ENCODE measurements at places on chromosomes 7 and 10.

DNA sequence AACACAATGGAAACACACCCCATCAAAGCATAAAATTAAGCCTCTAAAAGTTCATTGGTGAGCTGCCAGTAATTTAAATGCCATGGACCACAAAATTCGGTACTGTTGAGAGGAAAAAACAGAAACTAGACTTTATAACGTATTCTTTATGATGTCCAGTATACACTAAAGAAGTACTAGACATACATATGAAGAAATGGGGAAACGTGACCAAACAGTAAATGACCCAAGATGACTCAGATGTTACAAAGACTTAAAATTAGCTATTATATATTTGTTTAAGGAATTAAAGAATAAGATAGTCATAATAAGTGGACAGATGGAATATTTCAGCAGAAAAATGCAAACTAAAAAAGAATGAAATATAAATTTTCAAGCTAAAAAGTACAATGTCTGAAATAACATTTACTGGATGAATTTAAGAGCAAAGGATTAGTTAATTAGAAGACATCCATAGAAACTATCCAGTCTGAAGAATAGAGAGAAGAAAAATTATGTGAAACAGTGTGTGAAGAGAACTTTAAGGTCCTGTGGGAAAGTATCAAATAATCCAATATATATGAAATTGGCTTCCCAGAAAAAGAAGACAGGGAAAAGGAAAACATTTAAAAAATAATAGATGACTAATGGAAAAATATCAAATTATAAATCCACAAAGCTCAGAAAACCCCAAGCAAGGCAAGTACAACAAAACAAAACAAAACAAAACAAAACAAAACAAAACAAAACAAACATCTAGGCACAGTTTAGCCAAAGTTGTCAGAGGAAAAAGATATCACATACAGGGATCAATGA is 69.4 kb downstream of the SAMD9 start:
- no peak for DNase-seq

DNA sequence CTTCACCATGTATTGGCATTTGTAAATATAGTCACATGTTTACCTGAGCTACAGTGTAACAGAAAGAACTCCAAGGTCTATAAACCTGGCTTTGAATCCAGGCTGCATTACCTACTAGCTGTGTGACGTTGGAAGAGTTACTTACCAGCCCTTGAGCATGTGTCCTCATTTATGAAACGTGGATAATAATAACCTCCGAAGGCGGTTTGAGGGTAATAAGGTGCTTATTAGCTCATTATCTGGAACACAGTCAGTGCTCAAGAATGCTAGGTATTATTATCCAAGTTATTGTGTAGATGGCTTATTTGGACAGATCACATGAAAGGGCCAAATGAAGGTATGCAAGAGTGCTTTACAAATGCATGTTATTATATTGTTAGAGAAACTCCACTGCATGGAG is 64.9 kb downstream of the SEC23IP start:
- DNase-seq, result no peak

GRCh38 chr10:806451-807162 is 117.1 kb upstream of the DIP2C start:
- DNase-seq, result no peak

DNA sequence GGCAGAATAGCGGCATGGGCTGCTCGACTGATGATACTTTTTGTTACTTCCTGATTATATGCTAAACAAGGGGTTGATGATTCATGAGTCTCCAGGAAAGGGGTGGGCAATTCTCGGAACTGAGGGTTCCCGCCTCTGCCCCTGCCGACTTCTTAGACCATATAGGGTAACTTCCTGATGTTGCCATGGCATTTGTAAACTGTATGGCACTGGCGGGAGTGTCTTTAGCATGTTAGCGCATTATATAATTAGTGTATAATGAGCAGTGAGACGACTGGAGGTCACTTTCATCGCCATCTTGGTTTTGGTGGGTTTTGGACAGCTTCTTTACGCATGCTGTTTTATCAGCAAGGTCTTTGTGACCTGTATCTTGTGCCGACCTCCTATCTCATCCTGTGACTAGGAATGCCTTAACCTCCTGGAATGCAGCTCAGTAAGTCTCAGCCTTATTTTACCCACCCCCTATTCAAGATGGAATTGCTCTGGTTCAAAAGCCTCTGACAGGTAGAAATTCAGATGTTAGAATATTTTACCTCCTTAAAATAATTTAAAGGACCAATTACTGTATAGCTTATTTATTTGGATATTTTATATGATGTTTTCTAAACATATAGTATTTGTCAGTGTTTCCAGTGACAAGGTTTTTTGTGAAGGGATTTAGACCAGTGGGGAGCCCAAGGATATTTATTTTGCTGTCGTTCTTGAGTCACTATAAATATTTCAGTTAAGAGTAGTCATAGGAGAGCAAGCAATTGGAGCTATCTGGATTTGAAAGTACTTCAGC is 90.1 kb upstream of the PIK3CG start:
- DNase-seq, result peak; percentile 48

GRCh38 chr7:30069096-30069867 is 41.1 kb downstream of the PLEKHA8 start:
- DNase-seq, result no peak

DNA sequence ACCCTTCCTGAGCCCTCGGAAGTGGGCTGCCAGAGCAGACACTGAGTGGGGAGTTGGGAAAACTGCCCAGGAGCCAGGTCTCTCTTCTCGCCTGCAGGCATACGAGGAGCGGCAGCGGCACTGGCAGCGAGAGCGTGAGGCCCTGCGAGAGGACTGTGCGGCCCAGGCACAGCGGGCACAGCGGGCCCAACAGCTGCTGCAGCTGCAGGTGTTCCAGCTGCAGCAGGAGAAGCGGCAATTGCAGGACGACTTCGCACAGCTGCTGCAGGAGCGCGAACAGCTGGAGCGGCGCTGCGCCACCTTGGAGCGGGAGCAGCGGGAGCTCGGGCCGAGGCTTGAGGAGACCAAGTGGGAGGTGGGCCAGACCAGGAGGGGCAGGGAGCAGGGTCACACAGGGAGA is 5.8 kb downstream of the LZTS2 start:
- DNase-seq, result no peak

DNA sequence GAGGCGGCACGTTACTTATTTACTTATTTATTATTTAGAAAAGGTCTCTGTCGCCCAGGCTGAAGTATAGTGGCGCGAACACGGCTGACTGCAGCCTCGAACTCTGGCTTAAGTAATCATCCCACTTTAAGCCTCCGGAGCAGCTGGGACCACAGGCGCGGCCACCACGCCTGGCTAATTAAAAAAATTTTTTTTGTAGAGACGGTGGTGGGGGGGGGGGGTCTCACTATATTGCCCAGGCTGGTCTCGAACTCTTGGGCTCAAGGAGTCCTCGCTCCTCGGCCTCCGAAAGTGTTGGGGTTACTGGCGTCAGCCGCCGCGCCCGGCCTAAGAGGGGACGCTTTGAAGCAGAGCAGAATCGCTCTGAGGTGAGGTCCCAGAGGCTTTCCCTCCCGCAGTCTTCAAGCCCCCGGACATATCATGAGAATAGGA is 675 bp upstream of the FRAT2 start:
- DNase-seq, result no peak

GRCh38 chr10:60985951-60986350 is 42.0 kb upstream of the RHOBTB1 start:
- no peak for DNase-seq

- no peak for DNase-seq
Observed at GRCh38 chr10:47062441-47063200, 151.4 kb downstream of the PTPN20 start.

DNA sequence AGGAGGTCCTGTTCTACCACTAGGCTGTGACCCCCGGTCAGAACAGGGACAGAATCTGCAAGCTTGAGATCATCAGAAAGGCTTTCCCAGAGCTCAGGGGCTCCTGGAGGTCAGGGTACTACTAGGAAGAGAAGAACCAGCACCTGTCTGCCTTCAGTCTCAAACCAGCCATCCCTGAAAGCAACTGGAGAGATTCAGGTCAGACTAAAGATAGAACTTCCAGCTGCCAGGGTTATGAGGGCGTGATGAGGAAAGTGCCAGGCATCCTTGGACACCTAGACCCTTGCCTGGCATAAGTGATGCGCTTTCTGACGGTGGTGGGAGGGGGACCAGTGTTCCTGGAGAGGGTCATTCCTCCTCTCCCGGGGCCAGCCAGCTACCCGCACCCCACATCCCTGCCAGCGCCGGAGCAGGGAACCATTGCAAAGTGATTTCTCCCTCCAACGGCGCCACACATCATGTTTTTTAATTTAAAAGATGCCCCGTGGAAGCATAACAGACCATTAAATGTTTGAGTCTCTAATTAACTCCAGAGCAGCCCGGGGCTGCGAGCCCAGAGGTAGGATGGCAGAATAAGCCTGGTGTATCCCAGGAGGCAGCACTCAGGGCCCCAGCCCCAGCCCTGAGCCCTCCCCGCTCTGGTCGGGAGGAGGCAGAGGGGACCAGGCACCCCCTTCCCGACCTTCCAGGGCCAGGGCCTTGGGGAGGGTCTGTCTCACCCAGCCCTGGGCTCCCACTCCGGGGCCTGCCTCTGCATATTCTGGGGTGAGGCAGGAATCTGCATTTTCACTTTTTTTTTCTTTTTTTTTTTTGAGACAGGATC is 64.0 kb downstream of the ELFN1 start:
- no peak for DNase-seq

- no peak for DNase-seq
Observed at GRCh38 chr10:129259128-129259815, 207.8 kb upstream of the MGMT start.

GRCh38 chr7:131094685-131095084 is 233.0 kb upstream of the MKLN1 start:
- no peak for DNase-seq

GRCh38 chr10:59580026-59580863 is 129.4 kb downstream of the SLC16A9 start:
- DNase-seq, result no peak

DNA sequence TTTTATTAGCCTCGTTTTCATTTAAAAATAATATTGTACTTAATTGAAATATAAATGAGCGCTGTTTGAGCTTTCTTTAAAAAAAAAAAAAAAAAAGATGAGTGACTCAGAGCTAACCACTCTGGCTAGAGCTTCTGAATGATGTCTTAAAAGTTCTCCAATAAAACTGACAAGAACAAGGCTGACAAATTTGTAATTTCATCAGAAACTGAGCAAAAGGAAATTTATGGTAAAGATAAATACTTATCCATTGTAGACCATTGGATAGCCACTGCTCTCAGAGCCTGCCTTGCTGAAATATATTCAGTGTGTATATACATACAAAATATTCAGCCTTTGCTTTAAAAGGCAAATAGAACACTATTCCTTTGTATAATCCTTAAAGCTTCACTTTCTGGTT is 91.2 kb upstream of the OIT3 start:
- DNase-seq, result no peak

- DNase-seq, result no peak
Observed at GRCh38 chr10:43557214-43557613, 17.2 kb downstream of the ZNF239 start.

DNA sequence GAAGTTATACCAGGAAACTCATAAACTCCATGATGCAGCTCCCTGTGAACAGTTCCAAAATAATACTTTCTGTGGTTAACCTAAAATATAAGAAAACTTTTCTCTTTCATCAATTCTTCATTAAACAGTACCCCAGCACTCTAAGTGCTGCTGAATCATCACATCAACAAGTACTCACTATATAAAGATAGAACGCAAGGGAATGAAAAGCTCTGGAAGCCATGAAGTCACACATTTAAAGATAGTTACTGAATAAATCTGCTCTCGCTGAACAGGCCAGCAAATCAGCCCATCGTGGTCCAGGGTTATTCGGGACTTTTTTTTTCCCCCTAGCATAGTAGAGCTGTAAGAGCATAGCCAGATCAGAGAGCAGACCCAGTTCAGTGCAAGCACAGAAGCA is 254.3 kb downstream of the IPMK start:
- DNase-seq, result no peak

GRCh38 chr7:151115121-151115835 is 29.0 kb downstream of the AGAP3 start:
- DNase-seq, result peak; percentile 22

GRCh38 chr10:109956454-109957091 is 33.3 kb upstream of the XPNPEP1 start:
- DNase-seq, result peak; percentile 25

DNA sequence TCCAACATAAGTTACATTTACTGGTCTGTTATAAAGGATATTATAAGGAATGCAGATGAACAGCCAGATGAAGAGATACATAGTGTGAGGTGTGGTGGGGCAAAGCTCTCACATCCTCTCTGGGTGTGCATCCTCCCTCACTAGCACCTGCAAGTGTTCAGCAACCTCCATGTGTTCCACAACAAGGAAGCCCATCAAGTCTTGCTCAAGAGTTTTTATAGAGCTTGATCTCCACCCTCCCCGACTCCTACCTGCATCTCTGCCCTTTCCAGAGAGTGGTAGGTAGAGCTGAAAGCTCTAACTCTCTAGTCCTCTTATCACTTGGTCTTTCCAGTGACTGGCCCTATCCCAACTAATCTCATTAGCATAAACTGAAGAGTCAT is 12.5 kb upstream of the GHITM start:
- no peak for DNase-seq

DNA sequence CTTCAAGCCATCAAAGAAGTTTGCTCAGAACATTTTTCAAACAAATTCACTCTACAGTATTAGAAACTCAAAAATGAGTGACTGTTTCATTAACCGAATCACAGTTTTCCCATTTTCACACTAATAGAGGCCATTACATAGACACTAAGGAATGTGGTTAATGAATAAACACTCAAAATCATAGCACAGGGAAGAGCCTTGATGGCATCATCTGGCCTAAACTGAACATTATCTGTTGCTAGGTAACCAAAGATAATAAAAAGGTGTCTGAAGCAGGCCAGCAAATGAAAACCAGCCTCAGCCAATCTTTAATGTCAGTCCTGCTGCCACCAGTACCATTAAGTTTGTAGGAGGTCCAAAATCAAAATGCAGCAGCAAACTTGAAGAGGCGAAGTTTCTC is 492.4 kb upstream of the STEAP1 start:
- DNase-seq, result no peak

GRCh38 chr7:47669901-47670384 is 88.0 kb upstream of the TNS3 start:
- DNase-seq, result no peak

DNA sequence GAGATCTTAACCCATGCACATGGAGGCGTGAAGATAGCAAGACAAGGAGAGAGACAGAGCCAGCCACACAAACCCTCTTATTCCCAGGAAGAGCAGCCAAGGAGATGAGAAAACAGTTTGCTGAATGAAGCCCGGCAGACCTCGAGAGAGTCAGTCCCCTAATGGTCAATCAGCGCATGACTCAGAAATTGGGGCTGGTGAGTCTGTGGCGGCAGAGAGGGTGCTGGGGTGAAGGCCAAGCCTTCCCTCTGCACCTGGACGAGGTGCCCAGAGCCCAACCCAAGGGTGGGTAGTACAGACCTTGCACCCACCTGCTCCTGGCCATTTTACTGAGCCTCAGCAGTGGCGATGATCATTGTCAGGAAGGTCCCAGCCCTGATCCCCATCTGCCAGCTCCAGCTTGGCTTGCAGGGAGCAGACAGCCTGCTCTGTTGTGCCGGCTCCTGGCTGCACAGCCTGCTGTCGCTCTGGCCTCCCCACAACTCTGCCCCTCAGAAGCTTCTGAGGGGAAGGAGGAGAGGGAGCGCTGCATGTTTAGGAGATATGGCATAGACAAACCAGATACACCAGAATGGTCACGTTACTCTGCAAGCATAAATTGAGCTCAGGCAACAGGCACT is 256.6 kb downstream of the RPS24 start:
- no peak for DNase-seq

GRCh38 chr7:74051193-74051592 is 23.2 kb downstream of the ELN start:
- DNase-seq, result no peak

Data from DND-41 (cell line).